ENCODE measurements at places on chromosomes 16 and 17.

DNA sequence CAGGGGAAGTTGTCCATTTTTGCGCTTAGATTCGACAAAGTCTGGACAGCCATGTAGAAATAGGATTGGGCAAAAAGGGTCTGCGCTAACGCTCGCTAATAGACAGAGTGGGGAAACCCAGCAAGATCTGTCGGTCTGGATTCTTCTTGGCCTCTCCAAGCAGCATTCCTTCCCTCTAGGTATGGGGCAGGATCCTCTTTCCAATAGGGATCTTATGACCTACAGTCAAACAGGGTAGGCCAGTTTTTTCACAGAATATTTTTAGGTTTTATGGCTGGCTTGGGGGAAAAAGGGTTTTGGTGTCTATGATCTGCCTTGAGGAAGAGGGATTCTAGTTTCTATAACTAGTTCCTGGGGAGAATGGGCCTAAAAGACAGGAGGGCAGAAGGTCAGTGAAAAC, 26.0 kb upstream of the GPT2 start:
- no peak for DNase-seq

GRCh38 chr16:63067141-63067540, 1030.9 kb upstream of the CDH8 start:
- no peak for DNase-seq

GRCh38 chr16:86927699-86928098, 349.4 kb downstream of the FOXL1 start:
- DNase-seq, result no peak

DNA sequence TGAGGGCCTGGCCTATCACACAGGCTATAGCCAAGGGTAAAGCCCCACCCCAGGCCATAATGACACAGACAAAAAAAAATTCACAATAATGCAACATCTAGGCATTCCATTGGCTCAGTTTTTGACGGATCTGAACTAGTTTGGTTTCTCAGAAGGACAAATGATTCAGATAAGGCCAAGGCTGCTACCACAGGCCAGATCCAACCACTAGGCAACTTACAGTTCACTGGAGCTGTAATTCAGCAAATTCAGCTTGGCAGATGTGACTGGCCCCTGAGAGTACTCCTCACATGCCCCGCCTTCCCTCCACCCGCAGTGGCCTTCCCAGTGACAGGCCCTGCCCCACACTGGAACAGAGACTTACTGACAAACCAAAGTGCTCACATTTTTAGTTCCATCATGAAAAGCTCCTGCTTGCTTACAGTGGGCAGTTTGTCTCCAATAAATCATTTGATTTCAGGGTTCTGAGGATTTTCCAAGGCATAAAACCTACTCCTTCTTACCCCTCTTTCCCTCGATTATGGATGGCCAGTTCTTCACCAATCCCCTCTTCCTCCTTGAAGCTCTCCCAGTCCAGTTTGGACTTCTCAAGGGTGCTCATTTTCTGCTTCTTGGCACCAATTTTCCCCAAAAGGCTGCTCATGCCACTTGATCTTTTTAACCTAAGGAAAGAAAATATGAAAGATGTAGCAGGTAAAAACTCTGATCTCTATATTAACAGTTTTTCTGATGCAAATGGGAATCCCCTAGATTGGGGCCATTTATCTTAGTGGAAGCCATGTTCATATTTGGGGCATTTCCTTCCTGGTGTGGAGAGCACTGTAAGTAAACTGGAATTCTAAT, 53.3 kb upstream of the BCAR1 start:
- no peak for DNase-seq

GRCh38 chr17:81036197-81036941, 1.4 kb downstream of the BAIAP2 start:
- DNase-seq, result no peak

DNA sequence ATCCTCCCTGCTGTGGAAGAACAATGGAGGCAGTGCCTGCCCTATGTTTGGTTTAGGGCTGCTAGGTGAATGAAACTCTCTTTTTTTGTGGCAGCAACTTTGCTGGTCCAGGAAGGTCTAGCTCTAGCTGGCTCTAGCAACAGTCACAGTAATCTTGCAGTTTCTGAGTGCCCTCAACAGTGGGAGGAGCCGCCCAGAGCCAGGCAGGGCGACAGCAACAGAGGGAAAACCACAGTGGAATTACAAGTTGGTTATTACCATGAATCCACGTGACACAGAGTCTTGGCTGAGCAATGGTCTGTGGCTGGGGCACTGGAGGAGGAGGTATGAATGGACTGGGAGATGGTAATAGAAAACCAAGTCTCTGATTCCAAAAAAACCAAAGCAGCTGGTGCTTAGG, 10.3 kb downstream of the HSPB9 start:
- no peak for DNase-seq

DNA sequence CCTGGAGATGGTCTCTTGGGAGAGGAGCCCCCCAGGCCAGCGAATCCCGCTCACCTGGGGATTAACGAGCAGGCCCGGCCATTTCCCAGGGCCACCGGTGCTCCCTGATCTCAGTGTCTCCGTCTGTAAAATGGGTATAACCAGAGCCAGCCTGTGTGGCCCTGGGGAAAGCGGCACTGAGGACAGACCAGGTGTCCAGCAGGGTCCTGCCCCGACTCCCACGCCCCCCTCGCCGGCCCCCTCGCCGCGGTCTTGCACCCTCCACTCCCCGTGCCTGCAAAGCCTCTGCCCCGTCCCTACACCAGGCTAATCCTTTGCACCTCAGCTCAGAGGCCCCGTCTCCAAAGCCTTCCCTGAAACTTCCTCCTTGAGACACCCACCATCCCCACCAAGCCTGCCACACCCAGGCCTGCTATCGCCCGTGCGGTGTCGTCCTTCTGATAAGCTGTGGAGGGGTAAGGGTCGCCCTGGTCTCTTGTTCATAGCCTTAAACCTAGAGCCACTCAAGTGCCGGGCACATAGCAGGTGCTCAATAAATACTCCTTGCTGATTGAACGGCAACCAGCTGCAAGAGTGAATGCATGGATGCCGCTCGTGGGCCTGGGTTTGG, 259.1 kb downstream of the C16orf95 start:
- DNase-seq, result no peak

- no peak for DNase-seq
Observed at GRCh38 chr16:68792465-68793324, 50.6 kb upstream of the TANGO6 start.

GRCh38 chr17:37461668-37462067, 28.0 kb upstream of the DUSP14 start:
- no peak for DNase-seq

DNA sequence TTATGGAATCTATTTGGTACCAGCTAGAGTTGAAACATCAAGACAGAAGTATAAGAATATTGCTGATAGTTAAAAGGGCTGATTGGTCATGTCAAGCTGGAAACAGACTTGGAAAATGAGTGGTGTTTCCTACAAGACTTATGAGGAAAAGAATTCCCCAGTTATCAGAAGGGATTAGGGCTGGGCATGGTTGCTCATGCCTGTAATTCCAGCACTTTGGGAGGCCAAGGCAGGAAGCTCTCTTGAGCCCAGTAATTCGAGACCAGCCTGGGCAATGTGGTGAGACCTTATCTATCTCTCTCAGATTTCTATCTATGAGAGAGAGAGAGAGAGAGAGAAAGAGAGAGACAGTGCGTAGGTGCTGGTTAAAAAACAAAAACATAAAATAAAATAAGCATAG, 139.5 kb upstream of the PMFBP1 start:
- no peak for DNase-seq

DNA sequence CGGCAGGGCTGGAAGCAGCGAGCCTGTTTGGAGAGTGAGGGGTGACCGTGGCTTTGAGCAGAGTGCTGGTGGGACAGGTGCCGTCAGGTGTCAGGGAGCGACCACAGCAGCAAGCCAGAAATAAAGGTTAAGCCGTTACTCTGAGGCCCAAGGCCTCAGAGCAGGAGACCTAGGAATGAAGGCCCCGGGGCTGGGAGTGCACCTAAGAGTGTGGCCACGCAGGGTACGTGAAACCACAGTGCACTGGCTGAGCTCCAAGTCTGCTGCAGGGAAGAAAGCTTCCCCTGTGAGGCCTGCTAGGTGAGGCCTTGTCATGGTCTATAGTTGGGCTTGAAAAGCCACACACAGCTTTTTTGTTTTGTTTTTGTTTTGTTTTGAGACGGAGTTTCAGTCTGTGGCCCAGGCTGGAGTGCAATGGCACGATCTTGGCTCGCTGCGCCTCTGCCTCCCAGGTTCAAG, 8.7 kb downstream of the CLUAP1 start:
- DNase-seq, result no peak

- DNase-seq, result no peak
Observed at GRCh38 chr16:27253526-27253930, 15.0 kb downstream of the NSMCE1 start.

GRCh38 chr16:85862476-85863383, 36.2 kb upstream of the IRF8 start:
- no peak for DNase-seq

DNA sequence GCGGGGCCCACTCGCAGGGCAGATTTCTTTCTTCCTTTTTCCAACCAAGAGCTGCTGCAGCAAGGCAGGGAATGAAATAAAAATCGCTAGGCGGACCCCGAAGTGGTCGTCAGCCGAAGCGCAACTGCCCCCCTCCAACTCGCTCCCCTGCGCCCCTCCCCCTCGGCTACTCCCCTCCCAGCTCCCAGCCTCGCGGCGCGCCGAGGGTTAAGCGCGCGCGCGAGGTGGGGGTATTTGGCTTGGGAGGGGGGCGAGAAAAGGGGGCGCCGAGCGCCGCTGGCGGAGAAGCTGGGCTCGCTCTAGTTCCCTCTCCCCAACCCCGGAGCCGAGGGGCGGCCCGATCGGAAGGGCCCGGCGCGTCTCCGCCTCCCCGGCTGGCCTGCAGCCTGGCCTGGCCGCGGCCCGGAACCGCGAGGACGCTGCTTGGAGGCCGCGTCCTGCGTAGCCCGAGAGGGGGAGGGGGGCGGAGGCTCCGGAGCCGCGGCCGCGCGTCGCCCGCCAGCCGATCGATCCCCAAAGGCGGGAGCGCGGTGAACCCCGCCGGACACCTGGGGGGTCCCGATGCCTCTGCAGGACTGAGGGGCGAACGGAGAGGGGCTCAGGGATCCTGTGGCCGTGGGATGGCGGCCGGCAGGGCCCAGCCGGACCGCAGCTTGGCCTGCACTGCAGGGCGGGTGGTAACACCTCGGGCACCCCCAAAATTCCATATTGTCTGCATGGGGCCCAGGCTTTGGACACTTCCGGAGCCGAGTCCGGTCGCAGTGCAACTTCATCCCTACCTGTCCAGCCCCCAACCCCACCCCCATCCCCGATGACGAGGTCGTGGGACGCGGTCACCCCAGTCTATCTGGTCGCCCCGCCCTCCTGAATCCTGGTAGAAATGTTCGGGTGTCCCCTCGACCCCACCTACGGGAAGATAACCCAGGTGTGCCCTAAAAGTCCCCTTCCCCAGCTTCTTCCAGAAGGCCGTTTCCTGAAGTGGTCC, 4.9 kb upstream of the CBX4 start:
- DNase-seq, result no peak

GRCh38 chr17:19383681-19384470, 3.1 kb downstream of the MFAP4 start:
- no peak for DNase-seq

GRCh38 chr16:80105160-80105559, 435.6 kb upstream of the DYNLRB2 start:
- DNase-seq, result no peak

GRCh38 chr16:14310519-14310991, 239.4 kb downstream of the MRTFB start:
- DNase-seq, result no peak

GRCh38 chr17:73324160-73324475, 12.3 kb upstream of the CDC42EP4 start:
- no peak for DNase-seq

DNA sequence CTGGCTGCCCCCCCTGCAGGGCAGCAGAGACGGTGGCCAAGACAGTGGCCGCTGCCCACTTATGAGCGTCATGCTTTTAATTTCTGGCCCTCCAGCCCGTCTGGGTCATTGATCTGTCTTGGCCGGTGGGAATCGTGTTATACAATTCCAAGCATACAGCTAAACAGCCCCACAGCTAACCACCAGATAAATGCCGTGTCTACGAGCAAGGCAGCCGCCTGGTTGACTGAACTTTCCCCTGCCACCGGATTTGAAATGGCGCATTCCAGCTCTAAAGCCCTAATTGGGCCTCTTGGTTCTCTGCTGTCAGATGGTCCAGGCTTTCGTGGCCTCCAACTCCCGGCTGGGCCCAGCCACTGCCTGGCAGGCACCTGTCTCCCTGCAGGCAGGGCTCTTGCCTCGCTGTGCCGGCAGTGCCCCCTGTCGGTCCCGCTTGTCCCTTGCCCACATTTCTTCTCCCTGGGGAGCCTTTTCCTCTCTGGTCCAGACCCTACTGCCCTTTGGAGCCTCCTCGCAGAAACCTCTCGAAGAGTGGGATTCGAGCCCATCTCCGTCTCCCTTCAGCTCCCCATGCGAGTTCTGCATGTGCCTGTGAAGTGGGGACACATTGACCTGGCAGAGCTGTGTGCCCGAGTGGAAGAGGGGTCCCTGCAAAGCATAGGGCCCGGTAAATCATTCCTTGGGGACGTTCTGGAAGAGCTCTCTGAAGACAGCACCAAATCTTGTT, 1.8 kb upstream of the RBFOX3 start:
- DNase-seq, result peak; percentile 3

Data from NCI-H1048 (cell line).